ENCODE measurements at places on chromosomes 13 and 19.

DNA sequence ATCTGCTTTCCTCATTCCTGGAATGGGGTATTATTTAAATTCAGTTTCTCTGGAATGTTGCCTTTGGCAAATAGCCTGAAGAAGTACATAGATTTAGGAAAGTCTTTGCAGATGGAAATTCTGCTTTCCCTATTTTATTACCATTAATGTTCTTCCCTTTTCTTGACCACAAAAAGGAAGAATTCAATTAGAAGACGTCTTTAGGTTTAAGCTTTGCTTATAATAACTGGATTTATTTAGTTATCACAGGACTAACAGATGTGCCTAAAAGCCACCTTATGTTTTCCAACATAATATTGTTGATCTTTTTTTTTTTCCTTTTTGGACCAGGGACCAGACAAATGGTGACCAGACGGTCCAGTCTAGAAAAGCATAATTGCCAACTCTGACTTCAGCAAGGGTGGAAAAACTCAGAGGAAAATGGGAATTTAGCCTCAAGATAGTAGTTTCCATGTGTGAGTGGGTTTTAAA lies 210.1 kb upstream of the SPRY2 start:
- DNase-seq = no peak

GRCh38 chr13:97231118-97231828 lies 9.1 kb downstream of the MBNL2 start:
- DNase-seq = no peak

- no peak for DNase-seq
These were observed 22.8 kb upstream of the STOML3 start for GRCh38 chr13:39013462-39013861.

DNA sequence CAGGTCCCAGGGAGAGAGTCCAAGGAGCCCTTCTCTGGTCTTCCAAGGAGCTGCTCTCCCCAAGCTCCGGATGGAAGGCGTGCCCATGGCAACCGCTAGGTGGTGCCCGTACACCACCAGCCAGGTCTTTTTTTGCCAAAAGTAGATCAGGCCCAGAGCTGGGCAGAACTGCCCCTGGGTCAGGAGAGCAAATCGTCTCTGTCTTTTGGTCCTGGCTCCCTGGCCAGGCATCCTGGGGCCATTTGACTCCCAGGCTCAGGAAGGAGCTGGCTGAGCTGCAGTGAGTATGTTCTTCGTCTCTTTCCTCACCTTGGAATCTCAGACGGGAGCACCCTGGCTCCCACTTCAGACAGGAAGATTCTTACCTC lies 24.6 kb upstream of the BCL3 start:
- peak; percentile 81 for DNase-seq
